Pancreas (tissue), 10 donors: ENCODE measurements at places on chromosomes 5 and 9. TPM values are rescaled to one million over a fixed set of nuclear protein-coding genes. Genes with fewer than 3 reads are reported as not detected.

Gene CEL
- polyA plus RNA-seq: 2,560 TPM

Gene PCSK1
- 3.8 TPM for polyA plus RNA-seq

Gene CDC25C
- not detected for polyA plus RNA-seq

DNA sequence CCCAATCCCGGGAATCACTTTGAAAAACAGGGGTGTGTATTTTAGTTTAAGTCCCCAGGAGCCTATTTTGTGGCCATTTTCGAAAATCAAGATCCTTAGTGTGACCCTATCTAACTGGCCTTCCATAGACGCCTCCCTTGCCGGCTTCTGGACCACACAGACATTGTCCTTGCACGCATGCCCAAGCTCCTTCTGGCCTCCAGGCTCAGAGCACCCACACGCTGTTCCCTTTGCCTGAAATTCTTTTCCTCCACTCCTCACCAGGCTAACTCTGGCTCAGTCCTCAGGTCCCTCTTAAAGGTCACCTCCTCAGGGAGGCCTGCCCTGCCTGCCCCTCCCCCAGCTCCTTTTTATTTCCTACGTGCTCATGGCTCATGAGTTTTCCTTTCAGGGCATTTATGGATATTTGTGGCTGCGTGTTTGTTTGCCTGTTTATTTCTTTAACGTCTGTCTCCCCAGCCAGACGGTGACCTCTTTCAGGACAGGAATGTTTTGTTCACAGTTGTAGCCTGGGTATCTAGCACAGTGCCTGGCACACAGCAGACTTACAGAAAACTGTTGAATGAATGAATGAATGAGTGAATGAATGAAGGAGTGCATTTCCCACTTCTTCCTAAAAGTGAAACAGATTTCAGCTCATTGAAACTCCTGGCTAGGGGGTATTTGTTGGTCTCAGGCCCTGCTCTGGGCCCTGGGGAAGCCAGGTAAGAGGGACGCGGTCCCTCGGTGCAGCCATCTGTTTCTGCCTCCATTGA lies 79.1 kb upstream of the IER5L start:
- DNase-seq: no peak

DNA sequence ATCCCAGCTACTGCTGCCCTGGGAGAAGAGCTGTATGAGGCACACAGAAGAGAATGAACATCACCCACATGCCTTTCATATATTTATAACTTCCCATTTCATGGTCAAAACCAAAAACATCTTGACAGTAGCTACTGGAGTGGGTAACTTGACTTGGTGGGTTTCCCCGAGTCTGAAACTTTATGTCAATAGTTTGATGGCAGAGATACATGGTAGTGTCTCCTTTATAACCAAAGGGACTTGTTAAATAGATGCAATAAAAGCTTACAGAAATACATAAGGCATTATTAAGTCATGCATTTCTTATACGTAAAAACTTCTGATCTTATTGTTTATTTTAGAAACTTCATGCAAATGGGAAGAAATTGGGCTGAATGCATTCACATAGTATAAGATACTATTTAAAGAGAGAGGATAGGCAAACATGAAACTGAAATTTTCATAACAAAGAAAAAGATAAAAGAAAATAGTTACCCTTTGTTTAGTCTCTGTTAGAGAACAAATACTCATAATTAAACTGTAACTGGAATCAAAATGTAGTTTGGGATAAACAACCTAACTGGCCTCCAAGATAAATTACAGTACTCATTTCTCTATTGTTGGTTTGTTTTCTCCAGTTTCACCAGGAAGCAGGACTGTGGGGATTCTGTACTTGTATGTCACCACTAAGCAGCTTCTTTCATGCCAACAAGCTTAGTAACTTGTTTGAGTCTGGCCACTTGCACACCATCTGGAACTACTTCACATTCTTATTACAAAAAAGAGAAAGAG lies 459.3 kb upstream of the MEF2C start:
- no peak for DNase-seq
